IMR-90 (cell line): ENCODE measurements at places on chromosomes 2 and 18. TPM values are rescaled to one million over a fixed set of nuclear protein-coding genes. Genes with fewer than 3 reads are reported as not detected.

The POTEE gene
- total RNA-seq, result not detected in 2 replicates

The KIF5C gene
- 0.18 and 0.28 TPM in 2 replicates for total RNA-seq

The RAMP1 gene
- 15.8 and 19.2 TPM in 2 replicates for total RNA-seq

The POTEF gene
- not detected in 2 replicates for total RNA-seq

The TUBA4B gene
- total RNA-seq, result not detected in 2 replicates

The M1AP gene
- not detected in 2 replicates for total RNA-seq

The IL36A gene
- not detected in 2 replicates for total RNA-seq

The KATNAL2 gene
- 0.90 and 1.4 TPM in 2 replicates for total RNA-seq

The HOXD11 gene
- total RNA-seq, result not detected in 2 replicates

The CNOT9 gene
- total RNA-seq, result 70.5 and 71.0 TPM in 2 replicates

The TBC1D8 gene
- 0.83 and 1.3 TPM in 2 replicates for total RNA-seq

The CYP26B1 gene
- not detected in 2 replicates for total RNA-seq

The RUFY4 gene
- total RNA-seq, result not detected in 2 replicates

The GULP1 gene
- 40.1 and 54.4 TPM in 2 replicates for total RNA-seq

The REG3A gene
- not detected in 2 replicates for total RNA-seq

The ZNF385B gene
- under 0.01 TPM in 1 of 2 replicates, not detected in the other for total RNA-seq

The IGFBP5 gene
- total RNA-seq, result 392 and 433 TPM in 2 replicates

The TBR1 gene
- not detected in 2 replicates for total RNA-seq

The ZNF236 gene
- 9.7 and 11.1 TPM in 2 replicates for total RNA-seq

The PCARE gene
- not detected in 2 replicates for total RNA-seq

The COL4A3 gene
- total RNA-seq, result not detected in 2 replicates

The CPO gene
- total RNA-seq, result not detected in 2 replicates

The NT5DC4 gene
- not detected in 2 replicates for total RNA-seq
